Stimulated activated CD4-positive, alpha-beta T cell treated with anti-CD3 and anti-CD28 coated beads, Interleukin-15, amount 100 ng/mL, for 1 hour (primary cell): ENCODE measurements at places on chromosomes 3 and 15.

- DNase-seq = no peak
Observed at GRCh38 chr3:184776916-184777315, 35.0 kb upstream of the VPS8 start.

GRCh38 chr3:177807150-177807875 lies 610.0 kb upstream of the TBL1XR1 start:
- DNase-seq = no peak

- no peak for DNase-seq
Observed at GRCh38 chr3:24640330-24640877, 145.8 kb upstream of the THRB start.

DNA sequence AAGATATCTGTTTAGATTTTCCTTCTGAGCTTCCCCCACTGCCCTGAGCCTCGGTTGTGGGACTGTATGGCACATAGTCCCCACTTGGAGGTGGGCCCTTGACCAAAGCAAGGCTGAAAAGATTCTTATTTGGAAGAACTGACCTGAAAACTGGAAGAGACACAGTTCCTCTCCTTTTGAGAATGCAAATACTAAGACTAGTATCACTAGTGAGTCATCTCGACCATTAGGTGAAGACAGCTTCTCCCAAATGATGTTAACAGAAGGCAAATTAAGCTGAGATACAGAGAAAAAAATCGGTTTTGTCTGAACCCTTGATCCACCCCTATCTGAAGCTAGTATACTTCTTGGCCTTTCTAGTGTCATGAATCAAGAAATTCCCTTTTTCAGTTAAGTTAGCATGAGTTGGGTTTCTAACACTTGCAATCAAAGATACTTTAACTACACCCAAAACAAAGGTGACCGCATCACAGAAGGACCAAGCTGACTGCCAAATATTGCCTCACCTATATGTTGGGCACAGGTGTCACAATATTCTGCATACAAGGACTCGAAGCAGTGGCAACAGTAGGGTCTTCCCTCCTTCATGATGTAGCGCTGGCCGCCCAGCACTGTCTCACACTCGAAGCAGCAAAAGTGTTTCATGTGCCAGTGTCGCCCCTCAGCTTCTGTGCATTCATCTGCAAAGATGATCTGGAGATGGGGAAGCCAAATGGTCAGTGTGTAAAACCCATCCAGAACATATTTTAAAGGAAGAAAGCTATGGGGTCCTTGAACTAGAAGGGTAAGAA lies 72.4 kb downstream of the PRICKLE2 start:
- no peak for DNase-seq

DNA sequence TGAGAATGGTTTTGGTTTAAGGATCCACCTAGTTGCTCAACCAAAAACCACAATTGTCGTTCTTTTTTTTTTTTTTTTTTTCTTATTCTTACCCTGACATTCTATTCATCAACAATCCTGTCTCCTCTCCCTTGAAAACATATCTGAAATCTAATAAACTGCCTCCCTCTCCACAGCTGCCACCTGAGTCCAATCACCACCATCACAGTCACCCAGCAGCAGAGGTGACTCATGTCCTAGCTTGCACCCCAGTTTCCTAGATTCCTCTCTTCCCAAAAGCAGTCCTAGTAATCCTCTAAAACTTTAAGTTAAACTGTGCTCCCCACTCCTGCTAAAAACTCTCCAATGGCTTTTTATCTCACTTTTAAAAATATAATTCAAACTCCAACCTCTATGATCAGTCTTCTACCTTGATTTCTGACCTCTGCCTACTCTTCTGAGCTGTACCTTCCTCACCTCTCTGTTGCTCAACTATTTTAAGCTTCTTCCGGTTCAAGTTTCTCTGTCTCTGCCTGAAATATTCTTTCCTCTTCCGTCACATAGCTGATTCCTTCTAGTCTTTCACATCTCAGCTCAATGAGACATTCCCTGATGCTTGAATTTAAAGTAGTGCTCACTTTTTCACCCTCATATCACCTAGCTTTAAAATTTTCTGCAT lies 33.7 kb upstream of the RBMS3 start:
- no peak for DNase-seq

DNA sequence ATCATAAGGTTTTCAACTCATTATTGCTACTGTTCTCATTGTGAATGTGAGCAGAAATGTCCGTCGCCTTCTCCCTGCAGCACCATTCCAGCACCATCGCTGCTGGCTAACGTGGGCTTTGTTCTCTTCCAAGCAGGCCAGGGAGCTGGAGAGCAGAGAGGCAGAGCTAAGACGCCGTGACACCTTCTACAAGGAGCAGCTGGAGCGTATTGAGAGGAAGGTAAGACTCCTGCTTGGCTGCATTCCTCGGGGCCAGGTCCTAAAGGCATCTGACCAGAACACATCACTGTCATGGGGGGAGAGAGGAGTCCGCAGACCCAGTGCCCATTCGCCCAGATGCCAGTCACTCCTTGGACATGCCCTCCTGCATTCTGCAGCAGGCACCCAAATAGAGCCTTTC lies 130.4 kb upstream of the PLXNA1 start:
- DNase-seq = no peak

GRCh38 chr3:44237665-44238064 lies 4.0 kb upstream of the TOPAZ1 start:
- no peak for DNase-seq

GRCh38 chr3:76644305-76644675 lies 395.6 kb upstream of the ROBO2 start:
- DNase-seq = no peak

DNA sequence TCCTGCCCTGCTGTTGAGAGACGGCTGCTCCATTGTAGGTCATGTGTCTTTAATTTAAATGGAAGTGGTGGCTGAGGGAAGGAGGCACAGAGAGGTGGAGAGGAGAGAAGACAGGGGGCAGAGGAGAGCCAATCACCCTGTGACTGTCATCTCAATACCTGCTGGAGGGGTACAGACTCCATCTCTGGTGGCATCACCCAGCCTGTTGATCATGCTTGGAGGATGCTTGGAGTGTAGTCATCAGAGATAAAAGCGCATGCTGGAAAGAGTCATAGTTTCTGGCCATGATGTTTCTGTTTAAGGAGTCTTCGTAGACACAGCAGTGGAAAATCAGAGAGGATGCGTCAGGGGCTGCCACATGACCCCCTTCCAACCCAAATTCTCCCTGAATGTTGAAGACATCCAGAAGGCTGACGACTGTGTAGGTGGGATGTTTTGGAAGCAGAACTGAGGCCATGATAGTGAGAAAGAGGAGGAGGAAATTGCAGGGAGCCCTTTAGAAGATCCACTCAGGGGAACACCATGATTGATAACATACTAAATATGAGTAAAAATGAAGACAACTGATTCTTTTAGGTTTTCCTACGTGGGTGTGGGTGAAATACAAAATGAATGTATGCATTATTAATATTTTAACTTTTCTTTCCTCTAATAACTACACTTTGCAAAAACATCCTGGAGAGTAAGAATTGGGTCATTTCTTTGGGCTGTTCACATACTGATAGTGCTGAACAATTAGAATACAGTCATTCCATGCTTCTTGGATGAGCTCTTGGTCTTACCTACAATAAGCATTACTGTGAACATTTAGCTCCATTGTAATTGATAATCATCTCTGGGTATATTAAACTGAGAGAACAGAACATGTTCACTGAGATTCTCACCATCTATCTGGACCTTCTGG lies 210.6 kb upstream of the ATP10A start:
- no peak for DNase-seq

DNA sequence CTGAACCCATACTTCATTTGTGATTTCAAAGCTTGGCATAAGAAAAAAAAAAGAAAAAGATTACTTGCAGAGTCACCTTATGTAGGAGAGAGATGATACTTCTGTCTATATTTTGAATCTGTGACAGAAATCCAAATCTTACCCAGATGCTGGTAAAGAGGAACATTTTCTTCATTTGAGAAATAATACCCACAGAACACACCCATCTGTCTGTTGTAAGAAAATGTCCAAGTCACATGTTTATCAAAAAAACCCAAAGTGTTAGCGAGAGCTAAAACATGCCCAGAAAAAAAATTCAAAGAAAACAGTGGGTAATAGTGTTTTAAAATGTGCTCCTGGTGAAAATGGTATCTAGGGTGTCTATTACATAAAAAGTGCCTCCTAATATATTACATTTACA lies 18.0 kb upstream of the RAP2B start:
- no peak for DNase-seq

DNA sequence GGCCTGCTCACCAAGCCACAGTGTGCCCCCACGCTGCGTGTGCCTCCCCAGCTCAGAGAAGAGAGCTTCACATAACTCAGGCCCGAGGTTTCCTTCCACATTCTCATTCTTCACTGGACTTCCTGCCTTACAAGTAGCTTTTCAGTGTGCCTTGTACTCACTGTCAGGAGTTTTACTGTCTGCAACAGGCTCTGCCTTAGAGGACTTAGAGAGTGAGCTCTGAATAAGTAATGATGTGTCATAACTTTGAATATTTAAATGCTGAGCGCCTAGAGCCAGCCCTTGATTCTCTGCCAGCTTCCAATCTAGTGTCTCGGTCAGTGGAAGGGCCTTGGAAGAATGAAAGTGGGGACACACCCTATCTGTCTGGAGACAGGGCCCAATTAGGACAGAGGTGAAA lies 41.8 kb downstream of the ITGB5 start:
- DNase-seq = no peak

DNA sequence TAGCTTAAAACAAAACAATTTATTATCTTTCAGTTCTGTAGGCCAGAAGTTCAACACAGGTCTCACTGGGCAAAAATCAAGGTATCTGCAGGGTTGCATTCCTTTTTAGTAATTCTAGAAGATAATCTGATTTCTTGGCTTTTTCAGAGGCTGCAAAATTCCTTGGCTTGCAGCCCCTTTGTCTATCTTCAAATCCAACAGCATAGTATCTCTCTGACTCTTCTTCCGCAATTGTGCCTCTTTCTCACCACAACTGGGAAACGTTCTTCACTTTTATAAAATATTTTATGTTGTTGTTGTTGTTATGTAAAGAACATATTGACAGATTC lies 218.7 kb downstream of the STXBP5L start:
- DNase-seq = no peak

DNA sequence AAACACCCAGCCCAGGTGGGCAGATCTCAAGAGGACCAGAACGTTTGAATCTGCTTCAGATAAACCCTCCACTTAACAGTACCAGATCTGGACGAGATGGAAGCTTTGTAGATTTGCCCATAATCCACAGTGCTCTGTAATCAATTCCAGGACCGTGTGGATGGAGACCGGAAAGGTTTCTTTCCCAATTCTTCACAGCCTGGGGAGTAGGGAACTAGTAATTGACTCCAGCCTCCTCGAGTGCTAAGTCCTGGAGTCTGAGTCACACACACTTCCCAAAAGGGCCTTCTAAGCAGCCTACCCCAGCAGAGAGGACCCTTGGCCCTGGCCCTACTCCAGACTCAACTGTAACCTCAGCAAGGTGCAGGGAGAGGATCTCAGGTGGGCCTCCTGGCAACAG lies 56.2 kb upstream of the TSEN2 start:
- DNase-seq = no peak

GRCh38 chr15:47431501-47431900 lies 285.8 kb upstream of the SEMA6D start:
- no peak for DNase-seq

DNA sequence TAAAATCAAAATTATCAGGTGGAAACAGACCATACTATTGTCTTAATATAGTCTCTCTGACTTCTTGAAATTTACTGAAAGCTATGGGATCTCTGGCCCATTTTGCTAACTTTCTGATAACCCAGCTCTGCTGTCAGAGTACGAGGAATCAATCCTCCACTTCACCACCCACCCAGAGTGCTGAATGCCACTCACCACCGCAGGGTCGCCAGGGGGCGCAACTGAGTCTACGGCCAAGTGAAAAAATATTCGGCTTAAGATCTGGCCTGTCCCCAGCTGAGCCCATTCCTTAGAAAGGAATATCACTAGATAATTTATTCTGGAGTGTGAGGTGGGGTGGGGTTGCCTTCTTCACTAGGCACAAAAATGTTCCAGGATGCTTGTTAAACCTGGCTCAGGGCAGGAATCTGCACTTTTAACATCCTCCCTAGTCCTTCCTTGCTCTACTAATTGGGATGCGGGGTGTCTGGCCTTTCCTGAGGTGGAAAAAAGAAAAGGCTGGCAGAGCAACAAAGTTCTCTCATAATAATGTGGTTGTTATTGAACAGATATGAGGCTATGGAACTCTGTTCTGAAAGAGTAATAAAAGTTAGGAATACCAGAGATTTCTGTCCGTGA lies 520.6 kb downstream of the MFSD1 start:
- no peak for DNase-seq

DNA sequence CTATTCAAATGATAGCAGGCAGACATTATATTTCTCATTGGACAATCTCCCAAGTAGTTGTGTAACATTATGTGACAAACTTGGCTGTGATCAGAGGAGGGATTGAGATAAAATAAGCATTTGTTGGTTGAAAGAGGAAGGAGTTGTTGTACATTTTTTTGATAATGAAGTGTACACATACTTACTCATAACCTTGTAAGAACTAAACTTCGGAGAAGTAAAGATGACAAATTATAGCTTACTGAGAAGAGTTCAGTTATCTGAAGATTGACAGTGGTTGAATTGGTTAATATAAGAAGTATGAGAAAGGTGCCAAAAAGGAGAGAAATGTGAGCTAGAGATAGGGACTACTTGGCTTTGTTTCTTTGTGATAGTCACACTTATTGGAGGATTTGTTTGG lies 32.6 kb downstream of the STT3B start:
- no peak for DNase-seq

- DNase-seq = no peak
Observed at GRCh38 chr15:99348412-99348811, 97.1 kb downstream of the LRRC28 start.

- no peak for DNase-seq
Observed at GRCh38 chr3:63950698-63951097, 38.5 kb upstream of the SCAANT1 start.

- no peak for DNase-seq
Observed at GRCh38 chr3:13053420-13053819, 19.8 kb downstream of the IQSEC1 start.

DNA sequence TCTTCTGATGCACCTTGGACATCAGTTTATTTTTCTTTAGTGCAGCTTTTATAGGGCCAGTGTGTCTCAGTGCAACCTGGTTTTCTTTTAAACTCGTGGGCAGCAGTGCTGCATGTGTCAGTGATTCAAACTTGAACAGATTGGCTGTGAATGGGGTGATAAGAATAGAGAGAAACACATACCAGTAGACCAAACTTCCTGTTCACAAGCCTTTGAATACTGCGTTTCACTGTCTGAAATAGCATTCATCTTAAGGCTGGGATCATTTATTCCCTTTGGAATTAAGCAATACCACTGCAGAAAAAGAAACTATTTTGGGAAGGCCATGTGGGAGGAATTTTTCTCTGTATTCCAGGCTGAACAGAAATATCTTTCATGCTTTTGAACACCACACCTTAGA lies 51.7 kb downstream of the PHLDB2 start:
- no peak for DNase-seq

- DNase-seq = no peak
Observed at GRCh38 chr3:31456373-31456772, 76.4 kb upstream of the STT3B start.

GRCh38 chr3:186268616-186269448 lies 93.2 kb downstream of the DGKG start:
- no peak for DNase-seq

GRCh38 chr3:24088782-24089181 lies 143.7 kb downstream of the NR1D2 start:
- no peak for DNase-seq

GRCh38 chr15:74808840-74809229 lies 3.8 kb upstream of the LMAN1L start:
- DNase-seq = no peak
